ENCODE measurements at places on chromosomes 12 and 14.

DNA sequence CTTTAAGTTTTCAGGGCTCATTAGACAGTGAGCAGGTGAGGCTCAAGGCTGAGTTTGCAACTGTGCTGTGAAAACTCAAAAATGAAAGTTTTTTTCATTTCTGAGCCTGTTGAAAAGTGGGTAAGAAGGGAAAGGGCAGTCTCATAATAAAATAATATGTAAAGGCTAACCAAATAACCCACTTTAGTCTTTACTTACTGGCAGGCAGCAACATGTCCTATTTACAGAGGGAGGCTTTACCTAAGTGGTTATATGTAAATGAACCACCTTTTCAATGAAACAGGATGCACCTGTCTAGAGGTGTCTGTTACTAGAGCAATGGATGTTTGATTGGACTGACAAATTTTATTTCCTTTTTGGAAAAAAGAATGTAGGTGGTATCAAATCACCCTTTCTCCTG lies 158.0 kb downstream of the ETV6 start:
- DNase-seq: peak; percentile 50

DNA sequence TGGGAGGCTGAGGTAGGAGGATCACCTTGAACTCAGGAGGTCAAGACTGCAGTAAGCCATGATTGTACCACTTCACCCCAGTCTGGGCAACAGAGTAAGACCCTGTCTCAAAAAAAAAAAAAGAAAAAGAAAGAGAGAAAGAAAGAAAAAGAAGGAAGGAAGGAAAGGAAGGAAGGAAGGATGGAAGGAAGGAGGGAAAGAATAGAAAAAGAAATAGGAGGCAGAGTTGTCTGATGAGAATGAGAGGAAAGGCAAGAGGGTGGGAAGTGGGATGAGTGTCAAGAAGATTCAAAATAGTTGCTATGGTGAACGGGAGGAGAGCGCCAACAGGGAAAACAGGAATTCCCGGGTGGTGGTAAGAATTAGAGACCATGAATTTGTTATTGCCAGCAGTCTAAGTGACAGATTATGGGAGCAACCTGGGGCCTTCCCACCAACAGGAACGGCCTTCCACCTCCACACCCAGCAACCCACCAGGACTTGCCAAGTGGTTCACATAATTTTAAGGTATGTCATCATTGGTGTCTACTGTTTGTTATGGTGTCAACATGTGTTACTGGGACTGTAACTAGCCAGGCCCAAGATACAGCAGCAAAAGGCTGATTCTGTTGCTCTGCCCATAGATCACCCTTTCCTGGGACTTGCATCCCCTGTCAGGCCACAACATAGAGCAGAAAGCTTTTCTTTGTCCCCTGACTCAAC lies 36.1 kb upstream of the C12orf76 start:
- DNase-seq: no peak

GRCh38 chr12:31517994-31518393 lies 72.9 kb downstream of the DENND5B start:
- DNase-seq: no peak

DNA sequence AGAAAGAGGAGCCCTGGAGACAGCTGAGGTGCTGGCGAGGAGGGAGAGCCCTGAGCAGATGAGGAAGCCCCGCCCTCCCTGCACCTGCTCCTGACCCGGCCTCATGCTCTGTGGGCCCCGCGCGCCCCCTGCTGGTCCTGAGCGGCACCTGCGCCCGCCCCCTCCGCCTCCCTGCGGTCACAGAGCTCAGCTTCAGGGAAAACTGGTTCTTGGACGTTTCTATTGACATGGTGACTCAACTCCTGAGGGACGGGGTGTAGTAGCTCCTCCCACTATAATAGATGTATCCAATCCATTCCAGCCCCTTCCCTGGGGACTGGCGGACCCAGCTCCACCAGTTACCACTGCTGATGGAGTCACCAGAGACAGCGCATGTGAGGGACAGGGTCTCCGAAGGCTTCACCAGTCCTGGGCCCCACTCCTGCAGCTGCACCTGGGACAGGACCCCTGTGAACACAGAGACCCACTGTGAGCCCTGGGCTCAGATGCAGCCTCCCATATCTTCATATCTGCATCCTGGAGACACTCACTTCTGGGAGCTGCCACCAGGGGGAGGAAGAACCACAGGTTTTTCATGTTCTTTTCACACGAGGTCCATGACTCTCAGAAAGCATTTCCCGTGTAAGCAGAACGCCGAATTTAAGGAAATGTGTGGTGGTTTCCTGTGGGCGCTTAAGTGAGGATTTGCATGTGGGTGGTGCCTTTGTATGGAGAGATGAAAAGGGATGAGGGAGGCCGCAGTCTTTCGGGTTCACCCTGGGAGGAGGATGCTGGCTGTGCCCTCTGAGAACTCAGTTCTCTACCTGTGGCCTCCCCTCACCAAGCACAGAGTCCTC lies 1346.4 kb downstream of the TMEM121 start:
- peak; percentile 72 for DNase-seq

GRCh38 chr14:104751539-104752422 lies 1.2 kb upstream of the SIVA1 start:
- DNase-seq: no peak

DNA sequence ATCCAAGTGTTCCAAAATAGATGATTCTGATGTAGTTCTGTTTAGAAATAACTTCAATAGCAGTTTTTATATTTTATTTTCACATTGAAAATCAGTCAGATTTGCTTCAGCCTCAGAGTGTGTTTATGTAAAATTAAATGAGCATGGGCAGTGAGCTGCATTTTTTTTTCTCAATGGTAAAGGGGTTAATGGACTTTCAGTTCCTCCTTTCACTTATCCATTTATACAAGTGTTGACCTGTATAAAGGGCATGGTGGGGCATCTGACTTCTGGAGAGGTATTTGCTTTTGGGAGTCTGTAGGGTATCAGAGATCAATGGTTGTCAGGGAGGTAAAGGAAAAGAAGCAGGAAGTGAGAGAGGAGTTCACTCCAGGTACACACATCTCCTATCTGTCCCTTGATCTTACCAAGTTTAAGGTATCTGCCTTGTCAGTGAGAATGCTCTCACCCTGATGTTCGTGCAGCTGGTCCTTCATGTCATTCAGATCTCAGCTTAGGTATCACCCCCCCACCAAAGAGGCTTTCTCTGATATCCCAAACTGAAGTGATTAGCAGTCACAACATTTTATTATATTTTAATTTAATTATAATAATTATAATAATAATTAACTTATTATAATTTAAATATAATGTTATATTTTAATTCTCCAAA lies 181.6 kb upstream of the LMNTD1 start:
- DNase-seq: no peak

GRCh38 chr12:29559198-29559597 lies 61.7 kb upstream of the OVCH1 start:
- DNase-seq: no peak

GRCh38 chr12:132385923-132386751 lies 56.7 kb upstream of the GALNT9 start:
- no peak for DNase-seq

DNA sequence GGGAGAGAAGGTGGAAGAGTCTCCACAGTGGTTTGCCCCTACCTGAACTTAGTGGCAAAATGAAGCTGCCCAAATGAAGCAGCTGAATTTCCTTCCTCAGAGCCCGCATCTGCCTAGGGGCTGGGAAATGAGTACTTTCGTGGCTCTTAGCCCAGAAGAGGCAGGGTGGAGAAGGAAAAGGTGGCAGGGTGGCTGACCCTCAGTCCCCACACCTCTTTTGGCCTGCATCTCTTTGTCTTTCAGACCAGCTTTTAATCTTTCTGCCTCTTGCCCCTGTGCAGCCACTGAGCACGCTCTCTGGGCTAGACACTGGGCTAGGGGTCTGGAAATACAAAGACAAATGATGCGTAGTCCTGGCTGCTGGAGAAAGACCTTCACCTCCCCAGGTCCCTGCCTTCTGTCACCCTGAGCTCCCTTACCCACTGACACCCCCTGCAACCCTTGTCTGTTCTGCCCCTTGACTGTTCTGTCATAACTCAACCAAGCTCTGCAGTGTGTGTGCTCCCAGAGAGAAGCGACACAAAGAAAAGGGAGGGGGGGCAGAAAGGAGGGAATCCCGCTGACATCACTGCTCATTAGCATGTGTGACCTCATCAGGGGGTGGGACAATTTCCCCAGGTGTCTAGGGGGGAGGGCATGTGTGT lies 371 bp upstream of the REM2 start:
- DNase-seq: peak; percentile 19

DNA sequence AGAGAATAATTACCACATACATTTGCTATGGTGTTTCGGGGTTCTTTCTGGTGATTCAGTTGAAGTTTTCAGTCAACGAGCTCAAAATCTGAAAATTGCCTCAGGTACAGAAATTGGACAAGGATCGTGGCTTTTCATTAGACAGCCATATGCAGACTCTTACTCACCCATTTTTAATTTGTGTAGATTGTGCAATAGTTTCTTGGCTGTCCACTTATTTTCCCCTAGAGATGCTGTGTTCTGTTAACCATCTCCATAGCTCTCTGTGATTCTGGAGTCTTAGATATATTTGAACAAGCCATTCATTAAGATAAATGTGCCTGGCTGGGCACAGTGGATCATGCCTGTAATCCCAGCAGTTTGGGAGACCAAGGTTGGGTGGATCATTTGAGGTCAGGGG lies 497.1 kb upstream of the RPL10L start:
- no peak for DNase-seq

DNA sequence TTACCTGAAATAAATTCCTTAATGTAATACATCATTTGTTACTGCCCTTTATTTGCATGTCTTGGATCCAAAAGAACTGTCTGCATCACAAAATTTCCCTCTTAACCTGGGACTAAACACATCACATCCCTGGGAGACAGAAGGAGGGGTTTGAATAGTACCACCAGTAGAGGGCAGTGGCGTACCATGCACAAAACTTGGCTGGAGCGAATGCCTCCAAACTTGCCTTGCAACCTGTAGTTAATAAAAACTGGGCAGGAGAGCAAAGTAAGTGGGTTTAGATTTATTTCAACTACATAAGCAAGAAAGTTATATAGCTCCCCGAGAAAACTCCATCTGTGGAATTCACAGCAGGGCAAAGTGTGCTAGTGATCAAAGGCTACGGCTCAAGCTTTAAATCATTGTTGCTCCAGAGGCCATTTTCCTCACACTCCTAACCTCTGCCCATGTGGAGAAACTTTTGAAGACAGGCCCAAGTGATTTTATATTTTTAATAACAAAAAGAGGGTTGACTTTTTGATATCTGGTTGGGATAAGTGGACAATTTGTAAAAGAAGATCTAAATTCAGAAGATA lies 1176.7 kb upstream of the SEL1L start:
- no peak for DNase-seq

- no peak for DNase-seq
Observed at GRCh38 chr14:76867516-76868453, 41.6 kb downstream of the LRRC74A start.

- no peak for DNase-seq
Observed at GRCh38 chr12:42468921-42469320, 120.6 kb downstream of the PRICKLE1 start.

- no peak for DNase-seq
Observed at GRCh38 chr14:104784218-104784568, 11.4 kb downstream of the AKT1 start.

GRCh38 chr14:87434011-87434410 lies 559.0 kb downstream of the GALC start:
- DNase-seq: no peak

- DNase-seq: no peak
Observed at GRCh38 chr14:75885829-75886228, 96.0 kb downstream of the TGFB3 start.

DNA sequence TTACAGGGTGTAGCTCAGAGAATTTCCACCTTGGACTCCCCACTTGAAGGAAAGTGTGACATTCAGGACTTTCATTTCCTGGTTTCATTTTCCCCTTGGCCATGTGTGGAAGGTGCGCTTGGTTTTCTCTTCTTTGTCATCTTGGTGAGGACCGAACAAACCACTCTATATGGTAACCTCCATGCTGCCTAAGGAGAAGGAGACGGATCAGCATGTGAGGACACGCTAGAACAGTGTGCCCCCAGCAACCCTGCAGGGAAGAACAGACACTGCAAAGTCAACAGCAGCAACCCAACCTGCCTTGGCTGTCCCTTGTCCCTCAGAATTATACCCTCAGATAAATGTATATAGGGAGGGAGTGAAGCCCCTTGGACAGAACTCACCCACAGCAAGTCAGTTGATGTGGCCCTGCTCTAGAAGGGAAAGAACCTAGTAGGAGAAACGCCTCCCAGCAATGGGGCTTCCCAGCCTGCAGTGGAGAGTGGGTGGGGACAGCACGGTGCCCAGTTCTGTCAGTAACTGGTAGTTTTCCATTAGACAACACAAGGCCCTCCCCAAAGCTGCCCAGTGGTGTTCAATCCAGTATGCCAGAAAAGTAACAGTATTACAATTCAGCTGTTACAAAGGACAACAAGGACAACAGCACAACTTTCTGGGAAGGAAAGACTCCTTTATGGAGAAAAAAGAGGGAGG lies 18.9 kb upstream of the COCH start:
- no peak for DNase-seq

DNA sequence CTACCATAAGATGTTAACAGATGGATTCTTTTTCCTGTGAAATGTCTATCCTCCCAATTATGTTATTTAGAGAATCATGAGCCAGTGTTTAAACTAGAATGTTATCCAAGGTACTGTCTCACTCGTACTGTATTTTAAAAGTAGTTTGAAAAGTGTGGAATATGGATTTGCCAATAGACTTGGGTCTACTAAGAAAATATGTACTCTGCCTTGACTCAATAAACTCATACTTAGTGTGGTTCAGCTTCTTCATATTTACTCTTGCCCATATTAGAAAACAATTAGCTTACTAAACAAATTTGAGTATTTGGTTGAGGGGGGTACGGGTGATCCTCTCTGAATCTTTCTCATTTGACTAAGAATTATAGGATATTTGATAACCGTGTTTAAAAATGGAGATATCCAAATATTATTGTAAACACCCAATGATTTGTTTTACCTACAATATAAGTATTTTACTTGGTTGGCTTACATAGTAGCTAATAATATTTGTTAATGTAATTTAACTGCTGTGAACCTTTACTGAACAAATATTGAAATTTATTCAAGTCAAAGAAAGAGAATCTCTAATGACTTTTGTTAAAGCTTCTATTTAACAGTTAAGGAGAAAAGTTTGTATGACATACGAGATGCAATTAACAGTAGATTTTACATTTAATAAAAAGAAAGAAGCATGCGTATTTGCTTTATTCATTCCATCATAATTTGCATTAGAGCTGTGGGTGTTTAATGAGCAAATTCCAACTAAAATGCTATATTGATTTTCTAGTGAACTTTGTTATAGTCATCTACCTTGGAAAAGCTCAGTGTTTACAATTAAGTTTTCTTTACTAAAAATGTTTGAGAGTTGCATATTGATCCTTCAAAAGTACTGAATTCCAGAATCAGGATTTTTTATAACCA lies 81.2 kb downstream of the MIPOL1 start:
- DNase-seq: no peak

DNA sequence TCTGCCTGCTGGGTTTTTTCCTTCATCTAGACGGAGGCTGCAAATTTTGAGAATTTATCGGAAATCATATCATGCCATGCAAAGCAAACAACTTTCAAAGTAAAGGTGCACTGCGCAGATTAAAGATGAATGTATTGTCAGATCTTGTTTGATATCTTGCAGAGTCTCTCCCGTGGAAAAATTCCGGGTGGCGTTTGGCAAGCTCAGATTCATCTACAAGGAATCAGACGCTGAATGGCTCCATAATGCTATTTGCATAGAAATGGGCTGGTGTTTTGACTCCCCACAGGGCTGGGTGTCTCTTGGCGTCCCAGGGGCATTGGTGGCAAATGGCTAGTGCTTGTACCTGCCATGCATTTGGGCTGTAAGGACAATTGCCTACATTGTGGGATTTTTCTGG lies 274.0 kb downstream of the VRK1 start:
- DNase-seq: no peak

GRCh38 chr14:55107766-55108554 lies 21.1 kb upstream of the LGALS3 start:
- DNase-seq: no peak
